Ovary (tissue), 10 donors: ENCODE measurements at places on chromosomes 12 and 14.

DNA sequence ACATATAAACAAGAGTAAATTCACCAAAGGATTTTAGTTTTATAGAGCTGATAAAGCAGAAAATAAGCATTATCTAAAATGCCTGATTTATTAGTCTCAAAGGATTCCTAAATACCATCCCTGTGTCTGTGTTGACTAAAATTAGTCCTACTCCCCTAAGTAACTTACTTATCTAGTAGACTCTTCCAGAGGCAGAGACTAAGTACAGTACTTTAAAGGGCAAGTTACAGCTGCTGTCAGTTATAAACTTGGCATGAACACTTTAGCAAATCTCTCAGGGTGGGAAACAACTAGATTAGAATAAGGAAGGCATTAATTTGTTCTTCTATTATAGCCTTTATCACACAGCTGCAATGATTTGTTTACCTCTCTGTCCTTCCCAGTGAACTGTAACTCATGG, 46.0 kb downstream of the ATP2B1 start:
- DNase-seq: no peak

- DNase-seq: no peak
Measured at GRCh38 chr12:57739387-57739786, 845 bp upstream of the AGAP2 start.

- DNase-seq: no peak
Measured at GRCh38 chr12:50524621-50525020, 19.8 kb downstream of the DIP2B start.

DNA sequence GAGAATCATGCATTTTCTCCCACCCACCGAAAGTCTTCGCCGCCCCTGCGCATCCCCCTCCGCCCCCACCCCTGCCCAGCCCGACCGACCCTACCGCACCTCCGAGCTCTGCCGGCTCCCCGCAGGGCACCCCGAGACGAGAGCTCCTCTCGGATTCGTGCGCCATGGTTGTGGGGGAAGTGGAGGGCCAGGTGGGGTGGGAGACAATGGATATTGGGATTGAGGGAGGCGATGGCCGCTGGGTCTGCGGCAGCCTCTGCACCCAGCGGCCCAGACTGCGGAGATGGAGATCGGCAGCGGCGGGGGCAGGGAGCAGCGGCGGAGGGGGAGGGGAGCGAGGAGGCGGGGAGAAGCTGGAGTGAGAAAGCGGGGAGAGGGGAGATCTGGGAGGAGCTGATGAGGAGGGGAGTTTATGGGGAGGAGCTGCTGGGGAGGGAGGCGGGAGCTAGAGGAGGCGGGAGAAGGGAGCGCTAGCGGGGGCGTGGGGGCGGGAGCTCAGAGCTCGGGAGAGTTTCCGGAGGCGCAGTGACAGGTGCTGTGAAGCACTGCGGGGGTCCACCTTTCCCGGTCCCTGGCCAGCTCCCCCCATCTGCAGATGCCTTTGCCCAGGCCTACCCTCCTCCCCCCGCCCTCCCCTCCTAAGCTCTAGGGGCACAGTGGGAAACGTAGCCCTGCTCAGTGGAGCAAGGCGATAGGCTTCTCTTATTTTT, at the start of gene SALL2:
TSS of gene SALL2 (minus strand) at position 385 of the 710 bp plus-strand sequence. CDS start at position 166, 219 bp downstream.
- DNase-seq: peak; percentile 86

- no peak for DNase-seq
Measured at GRCh38 chr12:77437206-77437605, 371.8 kb upstream of the E2F7 start.

GRCh38 chr12:99136516-99136915, 491.4 kb downstream of the APAF1 start:
- DNase-seq: no peak

DNA sequence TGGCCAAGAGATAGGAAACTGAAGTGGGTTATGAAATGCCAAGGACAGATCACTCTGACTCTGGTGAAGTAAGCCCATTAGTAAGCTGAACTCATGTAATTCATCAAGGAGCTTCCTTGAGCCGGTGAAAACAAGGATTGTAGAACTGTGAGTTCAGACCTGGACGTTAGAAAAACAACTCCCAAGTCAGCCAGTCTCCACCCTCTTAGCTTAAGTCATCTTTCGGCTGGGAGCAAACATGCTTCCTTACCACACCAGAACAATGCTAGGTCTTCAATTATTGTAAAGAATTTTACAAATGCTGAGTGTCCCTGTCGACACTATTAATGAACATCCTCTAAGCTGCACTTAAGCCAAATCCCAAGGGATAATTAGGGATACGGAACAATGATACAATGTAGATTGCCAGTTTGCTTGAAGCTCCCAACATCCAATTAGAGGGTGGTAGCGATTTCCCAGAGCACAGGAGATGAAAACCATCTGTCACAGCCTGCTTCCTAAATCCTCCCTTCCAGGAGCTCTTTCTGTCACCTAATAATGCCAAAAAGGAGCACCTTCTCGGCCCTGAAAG, 45.7 kb upstream of the VASH1 start:
- no peak for DNase-seq

- DNase-seq: peak; percentile 90
Measured at GRCh38 chr12:54370171-54370730, 6.0 kb upstream of the GPR84 start.

DNA sequence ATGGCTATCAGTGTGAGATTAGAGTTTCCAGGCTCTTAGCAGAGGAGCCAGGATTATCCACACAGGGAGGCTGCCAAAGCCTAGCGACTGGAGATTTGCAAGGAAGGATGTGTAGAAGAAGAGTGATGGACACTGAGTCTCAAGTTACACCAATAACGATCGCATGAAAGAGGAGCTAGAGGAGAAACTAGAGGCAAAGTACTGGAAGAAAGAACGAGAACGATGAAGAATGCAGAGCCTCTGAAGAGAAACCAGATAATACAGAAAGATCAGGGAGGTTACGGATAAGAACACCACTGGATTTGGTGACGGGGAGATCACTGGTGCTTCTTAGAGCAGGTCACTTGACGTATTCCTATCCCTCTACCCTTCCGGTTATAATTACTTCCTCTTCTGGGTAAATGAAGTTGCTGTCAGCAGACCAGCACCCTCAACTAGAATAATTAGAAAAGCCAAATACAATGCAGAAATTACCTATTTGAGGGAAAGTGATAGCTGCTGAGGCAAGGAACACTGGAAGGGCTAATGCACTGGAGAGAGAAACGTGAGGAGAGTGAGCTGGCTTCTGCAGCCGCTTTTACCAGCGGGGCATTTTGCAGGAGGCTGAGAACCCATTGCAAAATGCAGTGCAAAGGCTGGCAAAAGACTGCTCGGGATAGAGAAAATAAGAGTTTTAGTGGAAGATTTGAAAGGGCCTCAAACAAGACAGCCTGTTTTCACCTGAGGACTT, 93.1 kb upstream of the HIF1A start:
- no peak for DNase-seq

DNA sequence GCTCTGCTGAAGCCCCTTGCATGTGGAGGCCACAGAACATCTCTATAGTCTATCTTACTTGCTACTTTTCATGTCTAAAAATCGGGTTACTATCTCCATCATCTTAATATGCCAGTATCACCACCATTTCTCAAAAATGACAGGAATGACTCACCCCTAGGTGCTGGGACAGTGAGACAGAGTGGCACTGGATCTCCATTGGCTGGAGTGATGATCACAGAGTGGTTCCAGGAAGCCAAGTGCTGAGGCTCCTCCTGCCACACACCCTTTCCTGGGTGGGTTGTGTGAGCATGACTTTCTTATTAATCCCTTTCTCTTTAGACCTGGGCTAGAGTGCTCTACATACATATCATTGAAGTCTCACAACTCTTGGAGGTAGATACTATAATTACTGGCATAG, 3.3 kb upstream of the ASCL1 start:
- DNase-seq: no peak

DNA sequence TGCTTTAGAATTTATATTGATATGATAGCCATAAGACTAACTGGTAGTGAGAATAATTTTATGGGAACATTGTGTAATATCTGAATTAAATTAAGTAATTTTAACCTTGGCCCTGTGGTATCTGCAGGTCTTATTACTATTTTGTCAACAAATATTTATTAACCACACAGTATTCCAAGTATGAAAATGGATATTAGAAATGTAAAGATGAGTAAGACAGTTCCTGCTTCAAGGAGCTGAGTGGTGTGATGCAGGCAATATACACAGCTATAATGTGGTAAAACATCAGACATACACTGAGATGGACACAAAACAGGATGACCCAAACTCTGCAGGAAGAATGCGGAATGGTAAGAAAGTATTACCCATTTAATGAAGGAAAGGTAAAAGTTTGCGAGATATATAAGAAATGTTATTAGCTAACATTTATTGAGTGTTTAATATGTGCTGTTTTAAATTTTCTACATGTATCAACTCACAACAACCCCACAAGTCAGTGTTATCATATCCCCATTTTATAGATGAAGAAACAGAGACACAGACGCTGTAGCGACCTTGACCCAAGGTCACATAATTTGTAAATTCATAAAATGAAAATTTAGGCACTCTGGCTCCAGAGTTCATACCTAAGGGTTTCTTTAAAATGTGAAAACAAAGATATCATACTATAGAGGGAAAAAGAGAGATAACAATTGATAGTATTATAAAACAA, 12.7 kb downstream of the ABCD2 start:
- no peak for DNase-seq

- peak; percentile 91 for DNase-seq
Measured at GRCh38 chr12:2163177-2163941, 110.6 kb downstream of the CACNA1C start.

DNA sequence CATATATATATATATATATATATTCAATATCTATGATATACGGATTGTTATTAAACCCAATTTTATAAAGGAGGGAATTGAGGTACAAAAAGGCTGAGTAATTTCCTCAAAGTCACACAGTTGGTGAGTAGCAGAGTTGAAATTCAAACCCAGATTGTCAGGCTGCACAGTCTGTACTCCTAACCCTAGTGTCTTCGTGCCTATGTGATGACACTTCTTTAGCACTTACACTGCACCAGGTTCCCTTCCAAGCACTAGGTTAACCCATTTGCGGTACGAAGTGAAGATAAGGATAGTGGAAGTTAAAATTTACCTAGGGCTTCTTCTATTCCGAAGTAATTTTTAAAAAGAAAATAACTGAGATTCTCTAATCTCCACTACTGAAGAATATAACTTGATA, 125.1 kb upstream of the TSPAN8 start:
- no peak for DNase-seq

DNA sequence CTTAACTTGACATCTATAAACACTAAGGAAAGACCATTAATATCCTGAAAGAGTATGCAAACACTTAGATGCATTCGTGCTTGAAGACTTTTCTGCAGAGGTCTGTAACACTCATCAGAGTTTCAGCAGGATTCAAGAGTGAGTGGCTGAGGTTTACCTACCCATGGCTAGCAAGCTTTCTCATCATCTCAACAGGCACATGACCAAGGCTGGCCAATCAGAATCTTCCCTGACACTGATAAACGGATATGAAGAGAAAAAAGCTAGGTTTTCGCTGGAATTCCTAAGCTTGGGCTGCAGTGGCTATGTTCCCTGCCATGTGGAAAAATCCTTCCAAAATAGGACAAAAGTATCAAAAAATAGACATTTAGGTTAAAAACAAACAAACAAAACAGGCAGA, 162.1 kb upstream of the USP15 start:
- no peak for DNase-seq

- DNase-seq: no peak
Measured at GRCh38 chr14:55874785-55875184, 243.4 kb upstream of the PELI2 start.

GRCh38 chr12:2439332-2440100, 355.3 kb upstream of the FKBP4 start:
- no peak for DNase-seq

GRCh38 chr14:21768116-21768874, 94.7 kb upstream of the OR4E1 start:
- no peak for DNase-seq

DNA sequence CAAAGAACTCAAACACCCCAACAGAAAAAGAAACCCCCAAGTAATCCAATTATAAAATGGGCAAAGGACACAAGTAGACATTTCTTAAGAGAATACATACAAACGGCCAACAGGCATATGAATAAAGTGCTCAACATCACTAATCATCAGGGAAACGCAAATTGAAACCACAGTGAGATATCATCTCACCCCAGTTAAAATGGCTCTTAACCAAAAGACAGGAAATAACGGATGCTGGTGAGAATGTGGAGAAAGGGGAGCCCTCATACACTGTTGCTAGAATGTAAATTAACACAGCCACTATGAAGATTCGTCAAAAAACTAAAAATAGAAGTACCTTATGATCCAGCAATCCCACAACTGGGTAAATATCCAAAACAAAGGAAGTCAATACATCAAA, 52.4 kb downstream of the CLMN start:
- DNase-seq: no peak

DNA sequence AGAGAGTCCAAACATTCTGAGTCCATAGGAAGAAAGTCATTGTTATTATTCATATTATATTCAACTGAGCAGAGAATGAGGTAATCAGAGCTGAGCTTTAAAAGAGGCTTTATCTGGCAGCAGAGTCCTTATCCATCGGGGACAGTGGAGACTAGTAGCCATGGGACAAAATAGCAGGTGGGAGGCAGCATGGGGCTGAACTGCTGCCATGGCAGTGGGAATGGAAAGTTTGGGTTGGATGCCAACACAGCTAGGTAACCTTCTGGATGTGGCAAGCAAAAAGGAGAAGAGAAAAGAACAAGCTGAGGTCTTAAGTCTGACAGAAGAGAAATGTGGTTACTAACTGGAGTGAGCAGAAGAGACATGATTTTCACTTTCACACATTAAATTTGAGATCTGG, 71.0 kb upstream of the CDKN3 start:
- DNase-seq: no peak
